ENCODE measurements at places on chromosomes 1 and 21.

DNA sequence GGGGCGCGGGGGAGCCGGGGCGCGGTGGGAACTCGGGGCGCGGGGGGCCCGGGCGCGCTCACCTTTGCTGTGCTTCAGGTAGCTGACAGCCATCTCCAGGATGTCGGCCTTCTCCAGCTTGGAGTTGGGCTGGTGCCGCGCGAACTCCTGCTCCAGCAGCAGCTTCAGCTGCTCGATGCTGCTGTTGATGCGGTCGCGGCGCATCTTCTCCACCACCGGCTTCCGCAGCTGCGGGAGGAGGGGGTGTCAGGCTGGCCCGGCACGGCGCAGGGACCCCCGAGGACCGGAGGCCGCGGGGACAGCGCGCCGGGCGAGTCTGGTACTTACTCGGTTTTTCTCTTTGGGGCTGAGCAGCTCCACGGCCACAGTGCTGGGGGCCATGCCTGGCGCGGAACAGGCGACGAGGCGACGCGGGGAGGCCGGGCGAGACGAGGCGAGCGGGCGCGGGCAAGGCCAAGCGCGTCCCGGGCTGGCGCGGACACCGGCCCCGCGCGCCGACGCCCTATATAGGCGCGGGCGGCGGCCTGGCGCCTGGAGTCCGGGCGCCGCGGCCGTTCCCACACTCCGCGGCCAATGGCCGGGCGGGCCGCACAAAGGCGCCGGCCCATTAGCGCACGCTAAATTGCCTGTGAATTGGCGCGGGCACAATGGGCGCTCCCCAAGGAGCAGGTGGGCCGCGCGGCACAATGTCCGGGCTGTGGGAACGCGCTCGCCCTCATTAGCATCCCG is at the start of gene HES5:
Gene HES5 (minus strand): TSS at position 480 of the 729 bp plus-strand sequence. CDS start 99 bp downstream, at position 381.
- DNase-seq: no peak

- no peak for DNase-seq
Measured at GRCh38 chr1:163170975-163171676, 31.6 kb downstream of the RGS5 start.

- peak; percentile 3 for DNase-seq
Measured at GRCh38 chr1:243213045-243213787, 41.9 kb downstream of the CEP170 start.

- DNase-seq: no peak
Measured at GRCh38 chr1:178962853-178963711, 62.6 kb upstream of the FAM20B start.

DNA sequence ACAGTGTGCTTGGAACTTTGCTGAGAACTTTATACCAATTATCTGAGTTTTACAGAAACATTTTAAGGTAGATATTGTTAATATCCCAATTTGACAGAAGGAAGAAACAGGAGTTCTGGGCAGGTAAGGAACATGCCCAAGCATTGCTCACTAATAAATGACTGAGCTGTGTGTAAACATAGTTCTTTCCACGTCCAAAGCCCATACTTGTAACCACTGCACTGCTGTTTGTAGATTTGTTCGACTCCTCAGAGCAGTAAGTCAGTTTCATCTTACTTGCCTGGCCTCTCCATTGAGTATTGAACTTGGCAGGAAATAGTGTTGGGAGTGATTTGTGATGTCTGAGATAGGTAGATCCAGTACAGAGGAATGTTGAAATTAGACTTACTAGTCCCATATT is 335.1 kb downstream of the KIF26B start:
- DNase-seq: peak; percentile 87

- DNase-seq: no peak
Measured at GRCh38 chr1:166082601-166083000, 84.2 kb downstream of the FAM78B start.

GRCh38 chr1:214685906-214686305 is 82.9 kb downstream of the CENPF start:
- no peak for DNase-seq

GRCh38 chr1:115168026-115168425 is 78.7 kb upstream of the TSPAN2 start:
- peak; percentile 73 for DNase-seq

- peak; percentile 58 for DNase-seq
Measured at GRCh38 chr1:59892841-59893811, 33.4 kb downstream of the CYP2J2 start.

- DNase-seq: no peak
Measured at GRCh38 chr1:222375701-222376100, 172.2 kb downstream of the HHIPL2 start.

DNA sequence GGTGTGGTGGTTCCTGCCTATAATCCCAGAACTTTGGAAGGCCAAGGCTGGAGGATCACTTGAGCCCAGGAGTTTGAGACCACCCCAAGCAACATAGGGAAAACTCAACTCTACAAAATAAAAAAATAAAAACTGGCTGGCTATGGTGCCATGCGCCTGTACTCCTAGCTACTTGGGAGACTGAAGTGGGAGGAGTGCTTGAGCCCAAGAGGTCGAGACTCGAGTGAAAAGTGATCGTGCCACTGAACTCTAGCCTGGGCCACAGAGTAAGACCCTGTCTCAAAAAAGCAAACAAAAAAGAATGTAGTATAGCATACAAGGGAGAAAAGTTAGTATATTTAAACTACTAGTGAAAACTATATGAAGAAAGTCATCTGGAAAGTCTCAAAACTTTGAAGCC is 66.7 kb downstream of the ARID4B start:
- no peak for DNase-seq

GRCh38 chr1:22533244-22533895 is 29.9 kb upstream of the EPHA8 start:
- DNase-seq: no peak

- no peak for DNase-seq
Measured at GRCh38 chr1:211903490-211904245, 73.1 kb upstream of the LPGAT1 start.

DNA sequence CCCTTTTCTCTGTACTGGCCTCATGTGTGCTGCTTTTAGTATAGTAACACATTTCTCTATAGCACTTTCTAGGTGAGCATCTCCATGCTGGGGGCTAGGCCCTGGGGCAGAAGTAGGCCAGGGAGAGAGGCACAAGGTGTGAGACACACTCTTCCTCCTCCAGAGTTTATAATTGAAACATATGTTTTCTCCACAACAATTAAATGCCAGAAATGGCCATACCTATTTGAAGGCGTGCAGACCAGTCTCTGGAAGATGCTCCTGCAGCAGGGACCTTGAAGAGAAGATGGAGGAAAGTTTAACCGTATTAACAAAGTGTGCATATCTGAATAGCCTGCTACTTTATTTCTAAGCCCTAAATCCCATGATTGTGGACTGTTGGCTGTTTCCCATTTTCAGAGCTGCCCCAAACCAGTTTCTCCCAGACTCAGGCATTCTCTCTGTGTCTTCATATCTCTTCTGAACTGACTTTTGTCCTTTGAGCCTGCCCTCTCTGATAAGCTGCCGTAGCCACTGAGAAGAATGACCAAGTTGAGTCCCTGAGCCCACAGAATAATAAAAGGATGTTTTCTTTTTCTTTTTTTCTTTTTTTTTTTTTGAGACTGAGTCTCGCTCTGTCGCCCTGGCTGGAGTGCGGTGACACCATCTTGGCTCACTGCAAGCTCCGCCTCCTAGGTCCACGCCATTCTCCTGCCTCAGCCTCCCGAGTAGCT is 81.3 kb downstream of the LRRC8D start:
- no peak for DNase-seq

DNA sequence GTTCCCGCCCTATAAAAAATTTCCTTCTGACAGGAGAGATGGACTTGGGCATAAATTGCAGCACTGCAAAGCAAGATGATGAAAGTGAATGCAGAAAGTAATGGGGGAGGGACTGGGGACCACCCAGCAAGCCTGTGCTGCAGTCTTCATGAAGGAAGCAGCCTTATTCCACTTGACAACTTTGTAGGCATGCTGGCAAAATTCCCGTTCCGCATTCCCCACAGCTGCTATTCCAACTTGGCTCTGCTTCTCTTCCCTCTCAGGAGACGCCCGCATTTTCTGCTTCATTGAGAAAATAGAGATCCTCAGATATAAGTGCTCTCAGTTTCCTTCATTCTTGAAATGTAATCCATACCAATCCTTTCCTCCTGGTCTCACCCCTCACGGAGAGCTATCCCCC is 2.4 kb downstream of the HMGB4 start:
- no peak for DNase-seq

GRCh38 chr1:160261893-160262794 is at the start of gene DCAF8:
TSS of gene DCAF8 (minus strand) at chr1:160262549. CDS start at chr1:160244008, 18,541 bp downstream.
- DNase-seq: peak; percentile 80

DNA sequence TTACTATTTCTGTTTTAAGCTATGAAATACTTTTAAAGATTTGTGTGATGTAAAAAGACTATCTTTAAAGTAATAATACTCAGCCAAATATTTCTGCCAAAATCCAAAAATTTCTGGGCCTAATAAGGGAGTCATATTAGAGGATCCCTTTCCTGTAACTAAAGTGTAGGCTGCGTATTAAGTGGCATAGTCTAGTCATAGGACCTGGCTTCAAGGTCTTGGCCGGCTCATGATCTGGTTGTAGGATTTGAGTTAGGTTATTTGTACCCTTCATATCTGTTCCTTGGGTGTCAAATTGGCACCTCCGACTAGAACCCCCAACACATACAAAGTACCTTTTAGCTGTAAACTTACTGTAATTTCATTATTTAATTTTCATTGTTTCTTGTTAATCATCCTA is 107.8 kb downstream of the DYRK1A start:
- no peak for DNase-seq

DNA sequence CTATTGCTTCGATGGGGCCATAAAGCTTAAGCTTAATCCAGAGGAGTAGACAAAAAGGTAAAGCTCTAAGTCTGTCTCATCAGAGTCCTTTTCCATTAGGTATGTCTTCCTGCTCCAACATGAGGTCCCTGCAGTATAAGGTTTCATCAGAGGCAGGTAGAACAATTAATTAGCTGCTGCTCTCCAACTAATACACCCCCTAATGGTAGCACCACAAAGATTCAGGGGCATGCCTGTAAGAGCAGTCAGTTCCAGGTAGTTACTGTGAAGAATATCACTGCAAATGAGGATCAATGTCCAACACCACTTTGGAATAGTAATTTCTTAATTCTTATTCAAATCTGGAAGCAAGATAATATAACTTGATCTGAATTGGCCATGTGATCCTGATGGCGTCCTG is 160.3 kb upstream of the ESRRG start:
- peak; percentile 2 for DNase-seq

GRCh38 chr1:145826030-145826429 is 2.0 kb downstream of the POLR3C start:
- no peak for DNase-seq

GRCh38 chr1:41539999-41540398 is 55.5 kb upstream of the EDN2 start:
- no peak for DNase-seq

- peak; percentile 36 for DNase-seq
Measured at GRCh38 chr1:40476924-40477677, at the start of gene ZFP69. TSS of gene ZFP69 (plus strand) at chr1:40477290. CDS start at chr1:40479362, 2,072 bp downstream.

DNA sequence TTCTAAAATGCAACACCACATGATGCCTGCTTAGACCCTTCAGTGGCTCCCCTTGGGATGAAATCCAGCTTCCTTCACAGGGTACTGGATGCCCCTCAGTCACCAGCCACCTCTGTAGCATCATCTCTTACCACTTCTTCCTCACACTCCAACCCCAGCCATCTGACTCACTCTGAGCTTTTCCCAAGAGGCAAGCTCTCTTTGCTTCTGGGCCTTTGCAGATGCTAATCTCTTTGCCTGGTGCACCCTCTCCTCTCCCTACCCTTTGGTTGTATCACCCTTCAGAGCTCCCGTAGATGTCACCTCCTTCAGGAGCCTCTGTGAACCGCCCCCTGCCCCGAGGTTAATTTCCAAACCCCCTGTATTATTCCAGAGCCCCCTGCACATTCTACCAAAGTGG is 164.8 kb upstream of the ZC3H12A start:
- no peak for DNase-seq

DNA sequence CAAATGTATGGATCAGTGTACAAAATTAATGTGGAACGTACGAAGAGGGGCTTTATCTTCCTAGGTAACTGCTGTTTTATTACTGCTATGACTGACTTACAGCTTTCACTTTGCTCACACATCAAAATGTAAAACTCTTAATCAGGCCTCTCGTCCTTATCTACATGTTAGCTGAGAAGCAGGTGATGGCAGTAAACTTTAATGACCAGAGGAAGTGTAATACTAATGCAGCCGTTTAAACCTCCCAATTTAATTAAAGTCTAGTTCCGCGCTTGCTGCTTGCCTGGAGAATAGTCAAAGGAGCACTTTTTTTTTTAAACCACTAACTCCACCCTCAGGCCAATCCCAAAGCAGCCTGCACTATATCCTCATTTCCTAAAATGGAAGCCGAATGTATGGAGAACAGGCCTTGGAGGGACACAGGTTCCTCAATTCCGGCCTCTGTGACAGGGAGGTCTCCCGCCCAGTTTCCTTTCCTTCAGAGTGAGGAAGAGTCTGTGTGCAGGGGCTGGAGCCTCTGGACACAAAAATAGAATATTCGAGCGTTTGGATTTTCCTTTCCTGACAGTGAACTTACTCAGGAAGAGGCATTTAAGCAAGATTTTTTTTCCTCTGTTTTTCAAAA is 36.7 kb upstream of the RASAL2 start:
- DNase-seq: no peak

GRCh38 chr21:42376338-42376982 is 10.1 kb upstream of the TFF1 start:
- DNase-seq: no peak

DNA sequence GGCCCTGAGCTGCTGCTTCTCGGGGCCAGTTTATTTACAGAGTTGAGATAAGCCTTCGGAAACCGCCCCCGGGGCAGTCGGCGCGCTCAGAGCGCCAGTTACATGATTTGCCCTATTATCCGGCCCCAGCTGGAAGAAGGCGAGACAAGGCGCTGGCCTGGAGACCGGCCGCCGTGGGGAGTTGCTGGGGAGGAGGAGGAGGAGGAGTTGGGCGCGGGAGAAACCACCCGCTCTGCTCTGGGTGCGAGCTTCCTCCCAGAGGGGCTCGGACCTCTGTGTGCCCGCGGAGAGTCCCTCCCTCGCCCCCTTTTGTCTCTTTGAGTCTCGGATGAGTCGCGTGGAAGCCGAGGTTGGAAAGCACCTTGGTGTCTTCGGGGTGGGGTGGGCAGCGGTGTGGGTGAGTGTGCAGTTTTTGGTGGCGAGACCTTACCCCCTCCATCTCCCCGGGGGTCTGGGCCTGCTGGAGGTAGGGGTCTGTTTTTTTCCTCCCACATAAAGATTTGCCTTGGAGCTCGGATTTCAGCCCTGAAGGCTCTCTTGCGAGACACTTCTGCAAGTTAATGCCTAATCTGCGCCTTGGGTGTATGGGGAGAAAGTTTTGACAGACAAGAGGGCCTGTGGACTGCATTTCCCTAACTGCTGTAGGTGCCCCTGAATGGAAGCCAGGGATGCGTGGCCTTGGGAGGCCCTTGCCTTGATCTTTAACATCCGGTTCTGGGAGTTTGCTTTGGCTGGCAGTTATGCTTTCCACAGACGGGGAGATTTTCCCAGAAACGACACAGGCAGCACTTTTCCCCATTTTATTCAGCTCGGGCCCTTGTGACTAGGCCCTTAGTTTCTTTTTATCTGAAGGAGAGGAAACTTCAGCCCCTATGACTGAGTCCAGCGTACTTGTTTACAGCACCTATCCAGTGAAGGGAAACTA is 80.0 kb downstream of the NDUFS5 start:
- no peak for DNase-seq

DNA sequence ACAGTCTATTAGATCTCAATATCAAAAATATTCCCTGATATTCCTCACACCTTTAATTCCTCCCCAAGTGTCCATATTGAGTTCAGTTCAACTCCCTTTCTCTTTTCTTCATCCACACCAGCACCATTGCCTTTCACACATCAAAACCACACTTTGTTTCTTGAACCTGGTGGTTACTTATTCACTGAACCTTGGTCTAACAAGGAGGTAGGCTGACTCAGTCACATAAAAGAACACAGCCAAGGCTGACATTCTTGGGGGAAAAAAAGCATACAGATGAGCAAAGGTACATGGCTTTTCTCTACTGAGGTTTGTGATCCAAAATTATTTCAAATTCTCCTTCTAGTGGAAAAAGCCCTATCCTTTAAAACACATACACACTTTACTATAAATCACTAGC is 131.7 kb upstream of the USH2A start:
- DNase-seq: no peak

All from foreskin keratinocyte (primary cell).